Skin of body (tissue), 3 donors: ENCODE measurements at places on chromosomes 7 and 10. TPM values are rescaled to one million over a fixed set of nuclear protein-coding genes. Genes with fewer than 3 reads are reported as not detected.

DKK1 gene
- 5.0 TPM for total RNA-seq

NPC1L1 gene
- 0.30 TPM for total RNA-seq

DNA sequence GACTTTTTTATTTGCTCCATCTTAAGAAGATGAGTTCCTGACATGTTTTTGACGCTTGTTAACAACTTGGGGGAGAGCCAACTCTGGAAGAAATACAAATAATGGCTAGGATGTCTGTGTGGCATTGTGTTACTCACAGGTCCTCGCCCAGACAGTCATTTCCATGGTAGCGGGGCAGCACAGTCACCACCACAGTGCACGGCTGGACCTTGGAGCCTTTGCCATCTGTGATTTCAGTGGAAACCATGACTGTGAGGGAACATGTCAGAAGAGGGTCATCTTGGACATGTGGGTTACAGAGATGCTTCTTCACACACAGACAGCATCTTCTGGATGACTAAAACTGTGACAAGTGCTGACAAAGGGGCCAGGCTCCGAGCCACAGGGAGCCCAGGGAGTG, 74.5 kb downstream of the PKD1L1 start:
- DNase-seq: no peak

- DNase-seq: peak; percentile 47
Observed at GRCh38 chr10:123007558-123008354, 839 bp downstream of the IKZF5 start.

- DNase-seq: no peak
Observed at GRCh38 chr10:71334221-71334791, 15.2 kb downstream of the SLC29A3 start.

GRCh38 chr10:72425133-72425532, 70.4 kb upstream of the DNAJB12 start:
- DNase-seq: no peak
